D341Med (cell line): ENCODE measurements at places on chromosomes 6 and 20.

- DNase-seq: no peak
Measured at GRCh38 chr6:108983151-108983550, 111.5 kb downstream of the SESN1 start.

DNA sequence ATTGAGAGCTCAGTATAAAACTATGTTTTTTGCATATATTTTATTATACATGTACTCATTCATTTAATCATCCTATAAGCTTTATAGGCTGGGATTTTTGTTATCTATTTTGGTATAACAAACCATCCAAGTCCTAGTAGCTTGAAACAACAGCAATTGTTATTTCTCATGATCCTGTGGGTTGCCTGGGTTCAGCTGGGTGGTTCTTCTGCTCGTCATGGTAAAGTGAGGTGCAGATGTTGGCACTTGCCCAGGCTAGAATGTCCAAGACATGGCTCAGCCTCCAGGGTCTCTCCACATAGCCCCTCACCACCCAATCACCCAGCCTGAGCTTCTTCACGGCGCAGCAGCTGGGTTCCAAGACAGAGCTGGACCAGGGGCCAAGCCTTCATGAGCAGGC, 20.8 kb upstream of the TM9SF4 start:
- DNase-seq: no peak

DNA sequence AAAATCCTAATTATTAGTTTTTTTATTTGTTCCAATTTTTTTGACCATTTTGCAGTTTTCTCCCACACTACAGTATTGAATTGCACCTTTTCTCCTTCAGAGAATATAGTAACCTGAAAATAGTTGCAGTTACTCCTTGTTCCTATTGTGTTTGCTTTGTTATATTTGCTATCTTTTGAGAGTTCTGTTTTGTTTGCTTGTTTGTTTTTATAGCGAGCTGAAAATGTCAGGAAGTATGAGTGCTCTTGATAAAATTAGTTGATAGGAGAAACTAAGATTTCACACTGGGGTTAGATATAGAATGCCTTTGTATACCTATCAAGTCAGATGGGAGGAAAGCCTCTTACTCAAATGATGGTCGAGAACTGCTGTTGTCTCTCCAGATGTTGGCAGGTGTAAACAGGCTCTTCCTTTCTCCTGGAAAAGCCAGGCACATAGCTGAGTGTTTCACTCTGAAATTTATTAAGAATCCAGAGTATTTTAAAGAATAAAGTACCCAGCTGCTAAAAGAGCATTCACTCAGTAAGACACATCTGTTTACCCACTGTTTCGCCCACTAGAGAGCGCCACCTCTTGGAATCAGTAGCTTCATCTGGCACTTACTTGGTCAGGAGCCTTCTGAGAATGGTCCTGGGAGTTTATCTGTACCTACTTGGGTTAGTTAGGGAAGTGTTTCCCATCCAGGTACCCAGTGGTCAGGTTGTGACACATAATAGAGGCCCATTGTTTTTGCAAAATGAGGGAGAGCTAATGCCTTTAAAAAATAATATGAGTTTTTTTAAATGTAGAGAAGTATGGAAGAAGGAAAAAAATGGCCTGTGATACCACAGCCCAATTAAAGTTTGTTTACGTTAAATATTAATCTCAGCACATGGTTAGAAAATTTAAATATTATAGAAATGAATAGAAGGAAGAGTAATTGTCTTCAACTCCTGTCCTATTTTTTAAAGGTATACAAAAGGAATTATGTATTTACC, 11.2 kb downstream of the NT5DC1 start:
- no peak for DNase-seq

GRCh38 chr6:73898599-73898998, 202.6 kb downstream of the CD109 start:
- DNase-seq: no peak

GRCh38 chr6:162907876-162908481, 180.2 kb downstream of the PACRG start:
- DNase-seq: no peak

- DNase-seq: no peak
Measured at GRCh38 chr20:61260905-61261304, 8.8 kb downstream of the CDH4 start.

GRCh38 chr6:43386492-43386891, 17.0 kb upstream of the ZNF318 start:
- no peak for DNase-seq

DNA sequence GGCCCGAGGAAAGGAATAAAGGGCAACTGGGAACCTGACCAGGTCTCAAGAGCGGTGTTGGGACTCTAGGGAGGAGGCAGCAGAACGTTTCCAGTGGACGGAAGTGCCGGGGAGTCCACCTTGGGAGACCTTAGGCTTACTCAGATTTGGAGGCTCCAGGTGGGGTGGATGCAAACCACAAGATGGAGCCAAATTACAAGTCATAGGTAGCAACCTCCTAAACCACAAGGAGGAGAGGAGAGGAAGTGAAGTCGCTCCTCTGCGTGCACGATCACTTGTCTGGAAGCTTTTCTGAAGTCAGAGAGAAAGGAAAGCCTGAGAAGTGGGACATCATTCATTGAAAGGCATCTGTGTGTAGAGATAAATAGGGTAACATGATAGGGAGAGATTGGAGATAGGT, 9.3 kb downstream of the HLA-DOA start:
- DNase-seq: no peak

- DNase-seq: no peak
Measured at GRCh38 chr20:53900380-53900999, 169.9 kb downstream of the BCAS1 start.

- DNase-seq: no peak
Measured at GRCh38 chr6:30227763-30228487, 14.7 kb upstream of the TRIM26 start.

DNA sequence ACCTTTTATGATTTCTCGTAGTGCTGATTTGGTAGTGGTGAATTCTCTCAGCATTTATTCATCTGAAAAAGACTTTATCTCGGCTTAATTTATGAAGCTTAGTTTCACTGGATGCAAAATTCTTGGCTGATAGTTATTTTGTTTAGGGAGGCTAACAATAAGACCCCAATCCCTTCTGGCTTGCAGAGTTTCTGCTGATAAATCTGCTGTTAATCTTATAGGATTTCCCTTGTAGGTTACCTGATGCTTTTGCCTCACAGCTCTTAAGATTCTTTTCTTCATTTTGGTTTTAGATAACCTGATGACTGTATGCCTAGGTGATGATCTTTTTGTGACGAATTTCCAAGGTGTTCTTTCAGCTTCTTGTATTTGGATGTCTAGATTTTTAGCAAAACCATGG, 388.7 kb downstream of the UTRN start:
- no peak for DNase-seq

GRCh38 chr20:7470912-7471311, 469.3 kb downstream of the HAO1 start:
- DNase-seq: no peak

DNA sequence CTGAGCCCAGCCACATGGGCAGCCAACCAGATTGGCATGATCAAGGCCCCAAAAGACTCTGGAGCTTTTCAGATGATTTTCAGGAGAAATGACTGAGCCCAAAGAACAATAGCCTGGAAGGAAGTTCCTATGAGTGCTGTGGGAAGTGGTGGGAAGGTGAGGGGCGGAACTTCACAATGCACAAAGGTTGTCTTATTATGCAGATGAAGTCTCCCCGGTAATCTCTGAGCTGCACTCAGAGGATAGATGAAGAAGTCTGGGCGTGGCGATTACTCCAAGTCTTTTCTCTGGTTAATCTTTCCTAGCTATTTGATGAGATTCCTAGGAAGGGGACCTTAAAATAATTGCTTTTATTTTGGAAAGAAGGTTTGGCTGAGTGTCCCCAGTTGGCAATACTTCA, 36.9 kb downstream of the LBP start:
- DNase-seq: no peak

GRCh38 chr6:109340811-109341210, 41.5 kb downstream of the CD164 start:
- DNase-seq: no peak

DNA sequence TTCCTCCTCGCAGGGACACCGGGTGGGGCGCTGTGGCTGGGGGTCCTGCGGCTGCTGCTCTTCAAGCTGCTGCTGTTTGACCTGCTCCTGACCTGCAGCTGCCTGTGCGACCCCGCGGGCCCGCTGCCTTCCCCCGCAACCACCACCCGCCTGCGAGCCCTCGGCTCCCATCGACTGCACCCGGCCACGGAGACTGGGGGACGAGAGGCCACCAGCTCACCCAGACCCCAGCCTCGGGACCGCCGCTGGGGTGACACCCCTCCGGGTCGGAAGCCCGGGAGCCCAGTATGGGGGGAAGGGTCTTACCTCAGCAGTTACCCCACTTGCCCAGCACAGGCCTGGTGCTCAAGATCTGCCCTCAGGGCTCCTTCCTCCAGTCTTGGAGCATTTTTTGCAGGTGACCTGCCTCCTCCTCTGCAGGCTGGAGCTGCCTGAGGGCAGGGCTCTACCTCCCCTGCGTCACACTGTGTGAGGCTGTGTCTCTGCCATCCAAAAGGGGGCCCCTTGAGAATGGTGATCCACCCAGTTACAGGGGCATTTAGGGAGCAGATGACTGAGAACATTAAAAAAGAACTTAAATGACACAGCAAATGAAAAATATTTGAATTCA, 3.9 kb upstream of the CNPY3 start:
- no peak for DNase-seq

GRCh38 chr6:125693480-125693879, 56.0 kb upstream of the HEY2 start:
- no peak for DNase-seq

DNA sequence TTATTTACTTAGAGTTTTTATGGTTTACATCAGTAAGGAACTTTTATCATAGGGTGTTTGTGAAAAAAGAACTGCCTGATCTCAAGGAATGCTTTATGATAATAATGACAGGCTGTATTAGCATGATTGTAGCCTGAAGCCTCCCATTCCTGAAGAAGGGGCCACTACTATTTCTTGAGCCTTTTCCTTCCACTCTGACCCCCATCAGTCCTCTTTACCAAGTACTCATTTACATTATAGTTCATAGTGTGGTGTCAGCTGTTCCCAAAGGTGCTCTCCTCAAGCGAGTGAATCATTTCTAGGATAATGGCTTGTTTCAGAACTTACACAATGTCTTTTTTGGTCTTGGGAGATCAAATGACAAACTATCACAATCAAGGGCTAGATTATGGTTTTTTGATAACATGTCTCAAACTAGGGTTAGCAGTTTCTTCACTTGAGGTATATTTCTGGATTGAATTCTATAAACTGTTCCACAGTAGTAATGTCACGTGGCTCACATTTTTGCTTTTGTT, 283.6 kb downstream of the CDKAL1 start:
- no peak for DNase-seq

DNA sequence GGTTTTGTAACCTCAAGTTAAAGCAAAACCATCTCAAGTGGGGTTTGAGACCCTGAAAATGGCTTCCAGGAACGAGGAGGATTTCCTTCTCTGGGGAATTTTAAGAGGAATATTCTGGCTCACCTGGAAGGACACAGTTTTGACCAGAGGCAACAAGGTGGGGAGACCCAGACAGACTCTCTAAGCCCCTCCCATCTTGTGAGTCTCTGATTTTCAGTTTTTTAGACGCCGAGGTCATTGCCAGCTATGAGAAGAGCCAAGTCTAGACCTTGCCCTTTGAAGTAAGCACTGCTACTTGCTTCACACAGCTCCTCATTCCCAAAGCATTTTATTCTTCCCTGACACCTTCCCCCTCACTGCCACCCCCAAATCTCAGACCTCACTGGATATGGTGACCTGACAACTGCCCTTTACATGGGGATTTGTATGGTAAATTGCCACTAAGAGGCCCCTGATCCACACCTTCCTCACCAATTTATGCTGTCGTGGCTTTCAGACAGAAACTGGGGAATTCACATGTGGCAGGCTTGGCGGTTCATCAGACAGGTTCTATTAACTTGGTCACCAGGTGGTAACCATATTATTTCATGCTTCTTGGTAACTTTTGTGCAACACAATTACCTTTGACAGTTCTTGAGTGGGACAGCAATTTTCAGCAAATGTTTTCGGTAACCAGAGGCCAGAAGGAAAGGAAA, 116.2 kb downstream of the ISM1 start:
- no peak for DNase-seq

- no peak for DNase-seq
Measured at GRCh38 chr6:31736768-31737314, 511 bp upstream of the CLIC1 start.

DNA sequence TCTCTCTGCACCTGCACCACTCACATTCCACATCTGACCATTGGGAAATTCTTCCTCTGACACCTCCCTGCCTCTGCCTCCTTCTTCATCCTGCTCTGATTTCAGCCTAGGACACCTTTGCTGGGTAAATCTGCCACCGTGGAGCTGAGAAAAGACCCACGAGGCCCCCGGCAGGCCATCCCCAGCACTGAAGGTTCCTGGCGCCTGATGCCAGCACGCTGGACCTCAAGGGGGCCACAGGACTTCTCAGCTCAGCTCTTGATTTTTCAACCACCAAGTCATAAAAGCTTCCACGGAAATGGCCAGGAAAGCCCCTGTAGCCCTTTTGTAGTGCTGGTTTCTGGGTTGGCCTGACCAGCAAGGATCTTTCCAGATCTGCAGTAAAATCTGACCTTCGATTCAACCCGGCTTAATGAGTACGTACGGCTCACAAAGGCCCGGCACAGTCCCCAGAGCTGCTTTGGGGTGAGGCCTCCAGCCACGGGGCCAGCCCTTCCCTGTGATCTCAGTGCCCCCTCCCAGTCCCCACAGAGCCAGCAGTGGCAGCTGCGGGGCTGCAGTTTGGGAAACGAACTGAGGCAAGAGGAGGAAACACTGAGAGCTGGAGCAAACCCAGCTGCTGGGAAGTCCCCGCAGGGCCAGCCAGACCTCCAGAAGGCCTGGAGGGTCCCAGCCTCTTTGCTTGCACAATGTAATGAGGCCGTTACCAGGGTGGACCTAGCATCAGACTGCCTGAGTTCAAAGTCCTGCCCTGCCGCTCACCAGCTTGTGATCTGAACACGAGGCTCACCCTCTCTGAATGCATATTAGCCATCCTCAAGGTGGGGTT, 157.5 kb downstream of the BMP7 start:
- no peak for DNase-seq

DNA sequence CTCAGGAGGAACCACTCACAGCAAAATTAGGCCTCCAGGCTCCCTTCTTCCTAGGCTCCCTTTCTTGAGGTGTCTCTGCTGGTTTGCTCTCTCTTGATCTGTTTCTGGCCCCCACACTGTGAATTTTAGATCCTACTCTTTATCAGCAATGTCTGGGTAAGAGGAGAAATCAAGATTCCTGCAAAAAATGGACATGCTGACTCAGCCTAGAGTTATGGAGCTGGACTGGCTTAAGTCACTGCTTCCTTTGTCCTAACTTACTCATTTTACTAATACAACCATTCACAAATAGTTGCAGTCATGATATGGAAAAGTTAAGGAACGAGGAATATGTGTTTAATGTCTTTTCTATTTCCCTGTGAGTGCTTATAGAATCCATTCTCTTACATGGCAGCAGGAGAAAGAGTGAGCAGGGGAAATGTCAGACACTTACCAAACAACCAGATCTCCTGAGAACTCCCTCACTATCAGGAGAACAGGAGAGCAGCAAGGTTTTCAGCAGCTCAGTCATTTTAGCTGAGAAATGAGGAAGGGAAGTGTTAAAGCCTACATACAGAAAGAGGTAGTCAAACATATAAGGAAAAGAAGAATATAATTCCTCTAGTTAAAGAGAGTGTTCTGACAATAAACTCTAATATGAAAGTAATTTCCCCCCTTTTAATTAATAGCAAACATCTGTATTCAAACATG, 160.8 kb downstream of the PDE7B start:
- no peak for DNase-seq

- peak; percentile 79 for DNase-seq
Measured at GRCh38 chr20:62064770-62065673, 659 bp downstream of the TAF4 start.
